ENCODE measurements at places on chromosomes 1 and 21. TPM values are rescaled to one million over a fixed set of nuclear protein-coding genes. Genes with fewer than 3 reads are reported as not detected.

Gene RNU1-4
- total RNA-seq = under 0.01 TPM

DNA sequence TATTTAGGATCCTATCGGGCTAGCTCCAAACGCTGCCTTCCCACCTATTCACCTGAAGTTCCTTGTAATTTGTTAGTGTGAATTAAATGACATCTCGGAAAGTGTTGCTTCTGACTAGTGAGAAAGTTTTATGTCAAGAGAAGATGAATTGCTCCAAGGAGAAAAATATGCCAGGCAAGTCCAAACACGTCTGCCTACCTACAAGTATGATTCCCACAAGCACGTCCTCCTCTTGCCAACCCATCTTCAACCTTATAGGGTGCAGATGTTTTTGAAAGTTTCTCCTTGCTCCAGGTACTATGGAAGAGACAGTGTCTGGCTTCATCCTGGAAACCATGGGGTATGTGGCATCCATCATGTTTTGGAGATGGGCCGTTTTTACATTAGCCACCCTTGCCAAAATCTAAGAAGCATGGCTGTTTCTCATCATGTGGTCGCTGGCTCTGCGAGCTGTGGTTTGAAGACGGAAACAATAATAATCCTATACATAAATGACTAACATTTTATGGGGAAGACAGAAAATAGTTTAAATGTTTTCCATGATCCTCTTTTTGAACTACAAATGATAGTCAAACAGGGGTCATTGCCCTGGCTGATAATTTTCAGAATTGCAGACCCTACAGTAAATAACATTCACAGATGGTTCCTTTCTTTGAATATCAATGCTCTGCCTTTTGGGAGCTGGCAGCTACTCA lies 505.8 kb downstream of the SMYD3 start:
- no peak for DNase-seq

Gene CFHR3
- 0.20 TPM for total RNA-seq

GRCh38 chr1:172431204-172431603 lies 10.7 kb downstream of the C1orf105 start:
- no peak for DNase-seq

- DNase-seq = peak; percentile 11
Observed at GRCh38 chr1:110746644-110747259, 72.0 kb upstream of the KCNA3 start.

DNA sequence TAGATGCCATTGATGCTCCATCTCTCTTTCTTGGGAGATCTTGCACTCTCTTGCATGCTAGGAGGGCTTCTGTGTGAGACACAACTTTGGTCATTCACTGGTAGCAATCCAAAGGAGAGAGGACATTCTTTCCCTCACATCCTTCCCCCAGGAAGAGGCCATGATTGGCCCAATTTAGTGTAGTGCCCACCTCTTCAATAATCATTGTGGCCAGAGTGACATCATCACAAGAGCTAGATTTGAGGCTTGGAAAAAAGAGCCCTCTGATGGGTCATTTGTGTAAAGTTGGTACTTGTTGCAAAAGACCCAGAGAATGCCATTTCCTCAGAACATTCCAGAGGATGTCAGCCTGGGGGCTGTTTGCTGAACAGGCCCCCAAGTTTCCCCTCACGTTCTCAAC lies 30.2 kb downstream of the S100A6 start:
- no peak for DNase-seq

DNA sequence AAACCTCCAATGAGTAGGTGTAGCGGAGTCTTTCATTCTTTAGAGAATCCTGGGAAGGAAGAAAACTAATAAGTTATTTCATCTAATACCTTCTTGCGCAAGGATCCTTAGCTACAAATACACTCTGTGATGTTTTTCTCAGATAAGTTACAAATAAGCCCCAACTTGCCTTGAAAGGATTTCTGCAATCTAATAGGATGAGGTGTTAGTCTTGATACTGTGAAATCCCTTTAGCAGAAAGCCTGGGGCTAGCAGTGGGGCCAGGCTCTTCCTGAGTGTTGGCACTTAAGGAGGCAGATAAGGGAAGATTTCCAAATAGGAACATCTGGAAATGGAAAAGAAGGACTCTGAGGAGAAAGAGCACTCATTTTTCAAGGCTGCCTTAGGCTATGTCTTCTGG lies 168.0 kb upstream of the DAB1 start:
- DNase-seq = no peak

DNA sequence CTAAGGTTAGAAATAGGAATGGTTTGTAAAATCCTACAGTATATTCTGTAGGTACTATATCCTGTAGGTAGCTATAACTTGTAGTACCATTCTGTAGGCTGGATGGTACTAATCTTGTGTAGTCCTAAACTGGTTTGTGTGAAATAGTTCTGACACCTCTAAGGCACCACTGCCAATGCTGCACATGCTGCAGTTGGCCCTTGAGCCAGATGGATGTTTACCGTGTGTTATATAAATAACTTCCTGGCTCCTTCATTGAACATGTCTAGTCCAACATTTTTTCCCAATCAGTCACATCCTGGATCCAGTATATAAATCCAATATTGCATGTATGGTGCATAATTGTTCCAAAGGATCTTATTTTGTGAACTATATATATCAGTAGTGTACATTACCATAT lies 89.5 kb upstream of the GNG4 start:
- DNase-seq = peak; percentile 66

Gene ARHGEF10L
- total RNA-seq = 6.7 TPM
